T-helper 17 cell (primary cell): ENCODE measurements at places on chromosomes 6 and 20.
A peak's percentile ranks its signal among the peaks of the same experiment; 100 is the strongest.

GRCh38 chr6:107114926-107115694 is at the start of gene BEND3:
Gene BEND3, minus strand, starts transcription at chr6:107115515. Its CDS starts 16,230 bp downstream, at chr6:107099285.
- DNase-seq: peak; percentile 37

DNA sequence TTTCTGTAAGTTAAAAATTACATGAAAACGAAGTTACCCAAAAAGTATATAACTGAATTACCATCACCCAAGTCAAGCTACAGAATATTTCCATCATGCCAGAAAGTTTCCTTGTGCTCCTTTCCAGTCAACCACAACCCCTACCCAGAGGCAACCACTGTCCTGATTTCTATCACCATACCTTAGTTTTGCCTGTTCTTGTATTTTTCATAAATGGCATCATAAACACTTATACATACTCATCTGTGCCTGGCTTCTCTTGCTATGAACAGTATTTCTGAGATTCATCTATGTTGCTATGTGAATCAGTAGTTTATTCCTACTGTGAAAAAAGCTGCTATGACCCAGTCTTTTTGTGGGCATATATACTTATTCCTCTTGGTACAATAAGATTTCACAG is 7.4 kb downstream of the FKBP5 start:
- no peak for DNase-seq

DNA sequence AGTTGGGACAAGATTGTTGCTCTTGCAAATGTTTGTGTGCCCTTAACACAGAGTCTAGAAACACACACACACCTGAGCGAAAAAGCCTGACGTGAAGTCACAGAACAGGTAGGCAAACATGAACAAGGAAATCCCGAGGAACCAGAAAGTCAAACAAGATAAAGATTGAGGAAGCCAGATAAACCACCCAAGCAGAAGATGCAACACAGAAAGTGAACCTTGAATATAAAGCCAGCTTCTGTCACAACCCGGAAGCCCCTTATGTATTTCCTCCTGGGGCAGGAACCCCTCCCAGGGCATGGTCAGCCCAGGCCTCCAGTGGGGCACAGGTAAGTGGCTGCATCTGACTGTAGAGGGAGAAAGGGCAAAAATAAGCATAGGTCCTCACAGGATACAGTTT is 158.2 kb upstream of the SUPT3H start:
- no peak for DNase-seq

DNA sequence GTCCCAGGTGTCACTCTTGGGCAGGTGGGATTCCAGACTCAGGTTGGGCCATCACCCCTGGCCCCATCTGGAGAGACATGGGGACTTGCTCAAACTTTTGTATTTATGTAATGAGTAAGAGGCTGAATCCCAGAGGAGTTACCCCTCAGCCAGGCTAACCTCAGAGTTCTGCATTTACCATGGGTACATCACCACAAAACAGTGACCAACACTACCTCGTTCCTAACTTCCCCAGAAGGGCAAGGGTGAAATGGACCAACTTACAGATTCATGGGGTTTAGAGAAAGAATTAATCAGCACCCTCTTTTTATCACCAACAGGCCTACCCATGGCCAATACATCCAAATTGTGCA is 259.9 kb upstream of the MARCKS start:
- DNase-seq: no peak

GRCh38 chr6:12392490-12392889 is 102.3 kb downstream of the EDN1 start:
- no peak for DNase-seq

DNA sequence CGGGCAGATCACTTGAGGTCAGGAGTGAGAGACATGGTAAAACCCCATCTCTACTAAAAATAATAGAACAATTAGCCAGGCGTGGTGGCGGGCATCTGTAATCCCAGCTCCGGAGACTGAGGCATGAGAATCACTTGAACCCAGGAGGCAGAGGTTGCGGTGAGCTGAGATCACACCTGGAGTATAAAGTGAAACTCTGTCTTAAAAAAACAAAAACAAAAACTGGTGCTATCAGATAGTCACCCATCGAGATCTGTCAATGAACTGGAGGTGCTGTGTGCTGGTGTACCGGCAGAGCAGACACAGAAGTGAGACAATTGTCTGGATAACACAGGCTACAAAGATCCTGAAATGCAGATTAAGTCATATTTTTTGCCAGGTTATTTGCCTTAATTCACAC is 24.7 kb downstream of the CTCFL start:
- DNase-seq: no peak

DNA sequence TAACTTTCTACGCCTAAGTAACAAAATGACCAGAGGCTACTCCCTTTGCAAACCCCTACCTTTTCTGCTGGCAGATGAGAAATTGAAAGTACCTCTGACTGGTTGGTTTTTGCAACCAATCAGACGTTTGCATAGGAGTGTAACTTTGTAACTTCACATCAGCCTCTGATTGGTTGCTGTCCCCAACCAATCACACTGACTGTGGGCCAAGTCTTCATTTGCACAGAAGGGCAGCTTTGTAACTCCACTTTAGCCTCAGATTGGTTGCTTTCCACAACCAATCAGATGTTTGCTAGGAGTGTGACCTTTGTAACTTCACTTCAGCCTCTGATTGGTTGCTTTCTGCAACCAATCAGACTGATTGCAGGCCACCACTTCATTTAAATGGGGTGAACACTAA is 89.1 kb downstream of the ME1 start:
- DNase-seq: no peak

DNA sequence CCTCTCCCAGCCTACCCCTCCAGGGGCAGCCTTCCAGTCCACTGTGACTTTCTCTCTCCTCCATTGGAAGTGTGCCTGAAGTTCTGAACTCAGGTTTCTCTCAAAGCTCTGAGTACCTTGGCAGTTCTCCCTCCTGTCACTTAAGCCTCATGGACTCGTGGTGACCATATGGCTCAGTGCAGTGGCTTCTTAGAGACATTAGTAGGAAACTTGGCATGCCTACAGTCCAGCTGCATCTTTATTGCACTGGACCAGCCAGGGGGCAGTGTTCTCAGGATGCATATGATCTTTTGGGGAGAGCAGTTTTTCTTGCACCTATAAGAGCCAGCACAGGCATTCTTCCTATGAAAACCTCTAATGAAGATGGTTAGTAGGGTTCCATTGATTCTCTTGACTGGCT is 47.5 kb upstream of the KCNK16 start:
- no peak for DNase-seq

DNA sequence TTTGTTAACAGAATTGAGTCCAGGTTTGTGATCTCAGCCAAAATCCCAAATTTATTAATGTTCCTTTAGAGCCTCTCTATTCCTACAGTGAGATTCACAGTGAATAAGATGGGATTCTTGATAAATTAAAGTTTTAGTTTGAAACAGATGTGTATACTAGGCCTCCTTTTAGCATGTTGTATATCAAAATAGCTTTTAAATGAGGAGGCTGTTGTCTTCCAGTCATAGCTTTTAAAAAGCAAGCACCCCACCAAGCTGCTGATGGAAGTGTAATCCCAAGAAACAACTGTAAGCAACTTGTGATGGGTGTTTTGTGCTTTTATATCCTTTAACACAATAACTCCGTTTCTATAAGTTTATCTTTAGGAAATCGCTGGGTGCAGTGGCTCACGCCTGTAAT is 7.0 kb downstream of the GTF2H5 start:
- no peak for DNase-seq

DNA sequence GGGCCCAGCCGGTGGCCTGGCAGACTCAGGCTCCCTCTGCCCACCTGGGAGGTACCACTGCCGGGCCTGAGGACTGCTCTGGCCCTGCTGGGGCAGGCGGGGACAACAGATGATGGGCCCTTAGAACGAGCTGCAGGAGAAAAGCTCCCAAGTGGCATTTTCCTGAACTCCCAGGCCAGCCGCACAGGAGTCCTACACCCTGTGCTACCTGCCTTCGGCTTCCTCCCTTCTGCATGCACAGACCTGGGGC is 41.3 kb downstream of the DSTN start:
- no peak for DNase-seq

DNA sequence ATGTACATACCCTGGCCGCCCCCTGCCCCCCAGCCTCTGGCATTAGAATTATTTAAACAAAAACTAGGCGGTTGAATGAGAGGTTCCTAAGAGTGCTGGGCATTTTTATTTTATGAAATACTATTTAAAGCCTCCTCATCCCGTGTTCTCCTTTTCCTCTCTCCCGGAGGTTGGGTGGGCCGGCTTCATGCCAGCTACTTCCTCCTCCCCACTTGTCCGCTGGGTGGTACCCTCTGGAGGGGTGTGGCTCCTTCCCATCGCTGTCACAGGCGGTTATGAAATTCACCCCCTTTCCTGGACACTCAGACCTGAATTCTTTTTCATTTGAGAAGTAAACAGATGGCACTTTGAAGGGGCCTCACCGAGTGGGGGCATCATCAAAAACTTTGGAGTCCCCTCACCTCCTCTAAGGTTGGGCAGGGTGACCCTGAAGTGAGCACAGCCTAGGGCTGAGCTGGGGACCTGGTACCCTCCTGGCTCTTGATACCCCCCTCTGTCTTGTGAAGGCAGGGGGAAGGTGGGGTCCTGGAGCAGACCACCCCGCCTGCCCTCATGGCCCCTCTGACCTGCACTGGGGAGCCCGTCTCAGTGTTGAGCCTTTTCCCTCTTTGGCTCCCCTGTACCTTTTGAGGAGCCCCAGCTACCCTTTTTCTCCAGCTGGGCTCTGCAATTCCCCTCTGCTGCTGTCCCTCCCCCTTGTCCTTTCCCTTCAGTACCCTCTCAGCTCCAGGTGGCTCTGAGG is 7.6 kb downstream of the CDKN1A start:
- no peak for DNase-seq

DNA sequence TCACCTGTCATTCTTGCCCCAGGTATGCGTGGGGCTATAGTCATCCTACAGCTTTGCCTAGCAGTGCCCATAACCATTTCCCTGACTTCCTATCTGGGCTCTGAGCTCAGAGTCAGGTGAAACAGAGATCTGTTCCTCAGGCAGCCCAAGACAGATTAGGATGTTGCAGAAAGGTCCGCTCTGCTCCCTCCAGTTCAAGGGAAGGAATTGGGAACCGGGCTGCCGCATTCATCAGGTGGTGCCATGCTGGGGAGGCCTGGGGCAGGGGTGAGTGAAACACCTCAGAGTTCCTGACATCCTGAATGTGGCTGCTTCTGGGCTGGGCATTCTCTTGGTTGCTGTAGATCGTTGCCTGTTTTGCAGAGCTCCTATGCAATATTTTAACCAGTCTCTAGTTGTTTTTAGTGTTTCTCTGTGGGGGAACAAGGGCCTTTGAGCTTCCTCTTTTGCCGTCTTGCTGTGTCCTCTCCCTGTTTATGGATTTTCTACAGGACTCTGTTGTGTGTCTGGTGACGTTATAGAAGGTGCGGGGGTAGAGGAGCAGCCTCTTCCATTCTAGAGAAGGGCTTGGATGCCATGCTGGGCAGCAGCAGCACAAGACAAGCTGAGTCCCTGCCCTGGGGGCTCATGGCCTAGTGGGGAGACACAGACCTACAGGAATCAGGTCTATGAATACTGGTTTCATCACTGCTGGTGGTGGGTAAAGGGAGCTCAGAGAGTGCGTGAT is 9.2 kb downstream of the ENTPD6 start:
- no peak for DNase-seq

DNA sequence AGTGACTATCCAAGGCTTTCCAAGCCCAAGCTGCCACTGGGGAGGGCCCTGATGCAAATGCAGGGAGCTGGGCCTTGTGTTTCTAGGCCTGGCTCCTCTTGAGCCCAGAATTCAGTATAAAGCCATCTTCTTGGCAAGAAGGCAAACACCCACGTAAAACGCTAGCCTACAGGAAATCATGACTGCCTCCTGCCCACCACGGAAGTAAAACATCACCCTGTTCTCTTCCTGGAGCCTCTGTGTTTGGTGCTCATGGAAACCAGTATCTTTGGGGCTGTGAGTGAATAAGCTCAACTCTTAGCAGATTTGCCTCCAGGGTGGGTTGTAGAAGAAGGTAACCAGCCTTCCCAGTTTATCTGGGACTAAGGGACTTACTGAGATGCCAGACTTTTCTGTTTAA is 271.0 kb downstream of the ZNF217 start:
- no peak for DNase-seq

- no peak for DNase-seq
These were observed 44.1 kb downstream of the DUSP22 start for GRCh38 chr6:336159-337114.

DNA sequence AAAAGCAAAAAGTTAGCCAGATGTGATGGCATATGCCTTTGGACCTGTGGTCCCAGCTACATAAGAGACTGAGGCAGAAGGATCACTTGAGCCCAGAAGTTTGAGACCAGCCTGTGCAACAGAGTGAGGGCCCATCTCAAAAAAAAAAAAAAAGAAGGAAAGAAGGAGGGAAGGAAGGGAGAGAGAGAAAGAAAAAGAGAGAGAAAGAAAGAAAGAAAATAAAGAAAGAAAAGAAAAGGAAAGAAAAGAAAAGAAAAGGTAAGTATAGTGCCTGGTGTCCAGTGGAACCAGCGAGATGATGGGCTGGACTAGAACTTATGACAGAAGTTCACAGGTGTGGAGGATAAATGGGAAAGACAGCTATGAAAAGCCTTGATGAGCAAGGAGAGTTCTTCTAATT is 100.9 kb downstream of the QRSL1 start:
- no peak for DNase-seq

GRCh38 chr20:52191916-52192718 is 538 bp upstream of the ZFP64 start:
- DNase-seq: peak; percentile 49

- DNase-seq: no peak
These were observed 511.0 kb downstream of the CDKAL1 start for GRCh38 chr6:21045135-21045700.

GRCh38 chr6:87941556-87942358 is 105.9 kb upstream of the SPACA1 start:
- DNase-seq: no peak

- no peak for DNase-seq
These were observed 497.8 kb downstream of the PREX1 start for GRCh38 chr20:48329676-48330664.

- no peak for DNase-seq
These were observed 70.8 kb downstream of the PPP1R3G start for GRCh38 chr6:5155906-5156305.

- DNase-seq: no peak
These were observed 24.1 kb upstream of the MYLIP start for GRCh38 chr6:16104624-16105433.

DNA sequence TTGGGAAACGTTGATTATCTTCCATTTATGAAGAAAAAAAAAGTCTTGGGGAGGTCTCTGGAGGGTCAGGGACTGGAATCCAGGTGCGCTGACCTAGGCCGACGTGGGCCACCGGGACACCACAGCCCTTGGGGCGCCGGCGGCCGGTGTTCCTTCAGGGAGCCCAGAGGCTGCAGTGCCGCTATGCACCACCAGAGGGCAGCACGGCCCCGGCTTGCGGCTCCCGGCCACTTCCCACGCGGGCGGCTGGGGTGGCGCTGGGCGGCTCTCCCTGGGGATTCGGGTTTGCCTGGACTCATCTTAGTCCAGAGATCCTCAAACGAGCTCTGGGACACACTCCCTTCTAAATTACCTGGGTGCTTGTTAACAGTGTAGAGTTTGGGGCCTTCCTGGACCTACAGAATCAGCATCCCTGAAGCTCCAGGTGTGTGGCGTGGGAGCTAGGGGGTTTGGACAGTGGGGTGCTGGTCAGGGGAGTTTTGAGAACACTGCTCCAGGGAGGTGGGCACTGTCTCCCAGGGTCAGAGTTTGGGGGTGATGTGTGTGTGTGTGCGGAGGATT is 23.0 kb upstream of the GTSF1L start:
- DNase-seq: peak; percentile 87

GRCh38 chr6:35216851-35217811 is 3.4 kb downstream of the SCUBE3 start:
- no peak for DNase-seq
